Activated B cell treated with CpG ODN at 0.5 μM for 24 hours (primary cell): ENCODE measurements at places on chromosomes 16 and 17. TPM values are rescaled to one million over a fixed set of nuclear protein-coding genes. Genes with fewer than 3 reads are reported as not detected.
A peak's percentile ranks its signal among the peaks of the same experiment; 100 is the strongest.

SF3B3 gene
- 444 and 463 TPM in 2 replicates for total RNA-seq

GRCh38 chr17:4221899-4222659 lies 41.7 kb downstream of the ANKFY1 start:
- DNase-seq: no peak

DNA sequence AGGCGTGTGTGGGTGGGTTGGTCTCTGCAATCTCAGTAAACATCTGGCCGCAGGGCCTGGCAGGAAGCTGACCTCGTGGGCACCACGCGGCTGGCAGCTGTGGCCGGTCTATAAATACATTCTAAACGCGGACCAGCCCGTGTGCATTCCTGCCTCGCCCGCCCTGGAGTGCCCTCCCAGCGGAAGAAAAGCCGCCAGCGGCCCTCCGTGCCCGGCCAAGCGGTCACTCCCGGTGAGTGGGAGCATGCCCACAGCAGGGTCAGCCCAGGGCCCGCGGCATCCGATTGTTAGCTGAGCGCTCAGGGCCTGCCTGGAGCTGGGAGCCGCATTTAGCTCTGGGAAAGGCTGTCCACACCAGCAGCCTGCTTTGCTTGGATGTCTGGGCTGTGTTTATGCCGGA lies 10.3 kb downstream of the ZNF469 start:
- DNase-seq: no peak

DNA sequence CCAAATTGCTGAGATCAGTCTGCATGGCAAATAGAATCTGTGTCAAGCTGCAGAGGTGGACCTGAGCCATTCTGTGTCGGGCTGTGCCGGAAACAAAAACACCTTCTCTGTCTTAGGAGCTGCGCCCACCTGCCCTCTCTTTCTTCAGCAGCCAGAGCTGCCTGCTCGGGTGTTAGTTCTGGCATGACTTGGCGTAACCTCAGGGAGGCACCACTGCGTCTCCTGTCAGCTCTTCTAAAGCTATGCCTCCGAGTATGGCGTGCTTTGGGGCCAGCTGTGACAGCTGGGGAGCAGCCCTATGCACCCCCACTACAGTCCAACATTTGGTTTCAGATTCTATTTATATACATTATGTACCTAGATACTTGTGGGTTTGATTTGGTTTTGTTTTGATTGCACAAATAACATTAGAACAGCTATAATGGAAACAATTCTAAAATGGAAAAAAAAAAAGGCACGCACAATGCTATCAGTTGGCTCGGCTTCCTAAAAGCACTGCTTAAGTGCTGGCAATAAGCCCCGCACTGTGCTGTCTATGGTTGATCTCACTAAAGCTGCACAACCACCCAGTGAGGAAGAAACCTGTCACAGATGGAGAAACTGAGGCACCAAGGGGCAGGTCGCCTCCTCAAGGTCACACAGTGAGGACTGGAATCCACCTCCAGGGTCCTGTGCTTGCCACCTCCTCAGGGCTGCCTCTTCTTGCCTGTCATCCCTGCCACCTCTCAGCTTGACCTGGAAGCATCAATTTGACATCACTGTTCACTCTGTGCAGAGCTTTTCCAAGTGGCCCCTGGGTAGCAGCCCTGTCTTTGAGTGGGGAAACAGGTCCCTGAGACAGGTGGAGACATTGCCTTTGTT lies 18.7 kb upstream of the ADGRG1 start:
- DNase-seq: no peak

DNA sequence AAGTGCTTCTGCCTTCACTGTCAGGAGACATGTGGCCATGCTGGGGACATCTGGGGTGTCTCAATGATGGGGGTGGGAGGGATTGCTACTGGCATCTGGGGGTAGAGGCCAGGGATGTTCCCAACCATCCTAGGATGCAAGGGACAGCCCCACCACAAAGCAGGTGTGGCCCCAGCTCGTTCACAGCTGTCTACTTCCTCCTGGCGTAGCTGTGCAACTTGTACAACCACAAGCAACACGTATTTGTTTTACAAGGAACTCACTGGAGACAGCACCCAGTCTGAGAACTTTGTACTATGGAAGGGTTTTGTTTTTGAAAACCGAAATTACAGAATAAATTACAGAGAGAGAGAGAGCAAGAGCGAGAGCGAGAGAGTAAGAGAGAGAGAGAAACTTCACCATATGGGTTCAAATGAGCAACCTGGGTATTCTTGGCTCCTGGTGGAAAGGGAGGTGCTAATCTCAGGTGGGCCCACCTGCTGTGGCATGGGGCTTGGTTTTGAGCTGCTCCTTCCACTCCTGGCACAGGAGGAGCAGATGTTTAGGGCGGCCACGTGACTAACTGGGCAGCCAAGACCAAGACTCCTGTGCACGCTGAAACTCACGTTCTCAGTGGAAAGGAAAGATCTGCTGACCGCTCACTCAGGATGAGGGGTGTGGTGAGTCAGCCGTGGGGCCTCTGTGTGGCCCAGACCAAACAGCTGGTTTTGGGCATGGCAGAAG lies 17.5 kb upstream of the TNFRSF13B start:
- DNase-seq: peak; percentile 46

NTN3 gene
- not detected in 2 replicates for total RNA-seq
